PC-9 (cell line): ENCODE measurements at places on chromosomes 6 and 20. TPM values are rescaled to one million over a fixed set of nuclear protein-coding genes. Genes with fewer than 3 reads are reported as not detected.

SLC16A10 gene
- total RNA-seq = 1.7 and 2.5 TPM in 2 replicates

PRDM13 gene
- total RNA-seq = not detected in 2 replicates

PTPRT gene
- total RNA-seq = not detected in 2 replicates

PTCRA gene
- total RNA-seq = not detected in 2 replicates

C6orf163 gene
- 1.5 and 2.0 TPM in 2 replicates for total RNA-seq

STX16 gene
- 76.3 and 85.5 TPM in 2 replicates for total RNA-seq

- H3K4me1 ChIP-seq = peaks cover 18% of the 10 kb centered on the region; the same call in 1 of the 2 replicates
- H3K36me3 ChIP-seq = no peaks in the 10 kb centered on the region
- H3K27ac ChIP-seq = no peak overlapping the region
- no peaks in the 10 kb centered on the region for H3K27me3 ChIP-seq
- no peak for DNase-seq
These were observed 112.4 kb downstream of the TENT5A start for GRCh38 chr6:81640126-81640525.

GRCh38 chr6:72363844-72364740 lies 257.8 kb upstream of the KCNQ5 start:
- H3K4me1 ChIP-seq = no peaks in the 10 kb centered on the region; the same call in 1 of the 2 replicates
- H3K4me3 ChIP-seq = no peak overlapping the region
- DNase-seq = no peak
- no peak overlapping the region for H3K27ac ChIP-seq

DNA sequence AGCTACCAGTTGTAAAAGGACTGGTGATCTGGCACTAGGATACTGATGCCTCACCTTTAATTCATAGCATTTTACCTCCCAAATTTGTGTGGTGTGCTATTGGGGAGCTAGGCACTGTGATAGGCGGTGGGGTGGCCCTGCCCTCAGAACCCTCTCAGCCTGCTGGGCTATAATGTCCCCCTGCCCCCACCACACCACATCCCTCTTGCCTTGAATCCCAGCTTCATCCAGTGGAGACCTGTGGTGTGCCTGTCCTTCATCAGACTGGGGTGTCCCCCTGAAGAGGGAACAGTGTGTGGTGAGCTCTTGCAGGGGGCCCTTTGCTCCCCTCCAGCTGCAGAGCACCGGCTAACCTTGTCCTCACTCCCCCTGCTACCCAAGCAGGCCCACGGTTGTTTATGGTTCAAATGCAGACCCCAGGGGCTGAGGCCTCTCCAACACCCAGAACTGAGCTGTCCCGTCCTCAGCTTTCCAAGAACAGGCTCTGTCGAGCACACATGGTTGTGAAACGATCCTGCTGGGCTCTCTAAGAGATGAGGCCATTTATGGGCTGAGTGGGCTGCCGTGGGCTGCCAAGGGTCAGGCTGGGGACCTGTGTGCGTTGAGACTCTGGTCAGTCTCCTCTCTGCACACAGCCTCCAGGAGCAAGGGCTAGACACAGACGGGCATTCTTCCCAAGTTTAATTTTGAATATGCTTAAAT lies 26.9 kb upstream of the VEGFA start:
- H3K36me3 ChIP-seq = no peaks in the 10 kb centered on the region
- H3K27ac ChIP-seq = no peak overlapping the region
- H3K27me3 ChIP-seq = no peaks in the 10 kb centered on the region
- no peak for DNase-seq
- peaks cover 24% of the 10 kb centered on the region for H3K4me1 ChIP-seq

DNA sequence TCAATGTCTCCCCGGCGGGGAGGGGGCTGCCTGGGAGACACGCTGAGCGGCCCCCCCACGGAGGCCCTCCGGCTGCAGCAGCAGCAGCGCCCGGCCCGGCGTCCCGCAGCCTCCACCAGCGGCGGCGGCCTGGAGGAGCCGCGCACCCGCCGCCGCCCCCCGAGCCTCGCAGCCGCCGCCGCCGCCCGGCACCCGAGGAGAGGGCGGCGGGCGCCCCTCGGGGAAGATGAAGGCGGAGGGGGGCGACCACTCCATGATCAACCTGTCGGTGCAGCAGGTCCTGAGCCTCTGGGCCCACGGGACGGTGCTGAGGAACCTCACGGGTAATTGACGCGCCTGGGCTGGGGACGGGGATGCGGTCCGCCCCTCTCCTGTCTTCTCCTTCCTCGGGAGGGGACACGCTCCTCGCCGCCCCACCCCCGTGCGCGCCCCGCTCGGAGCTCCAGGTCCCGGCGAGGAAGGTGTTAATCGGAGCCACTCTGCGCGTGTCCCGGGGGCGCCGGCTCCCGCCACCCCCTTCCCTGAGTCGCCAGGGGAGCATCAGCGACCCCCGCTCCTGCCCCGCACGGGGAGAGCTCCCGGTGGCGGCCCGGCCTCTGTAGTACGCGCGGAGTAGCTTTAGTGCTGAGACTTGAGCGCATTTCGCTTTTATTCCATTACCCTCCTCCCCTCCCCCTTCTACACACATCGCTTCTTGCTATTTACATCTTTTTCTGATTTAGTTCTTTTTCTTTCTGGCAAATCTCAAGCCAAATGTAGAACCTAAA lies 686 bp downstream of the TMEM170B start:
- H3K36me3 ChIP-seq = no peaks in the 10 kb centered on the region
- H3K4me1 ChIP-seq = peaks cover 21% of the 10 kb centered on the region
- DNase-seq = peak; percentile 8
- no peak overlapping the region for H3K27ac ChIP-seq
- peak overlapping the region; percentile 60 for H3K4me3 ChIP-seq

DNA sequence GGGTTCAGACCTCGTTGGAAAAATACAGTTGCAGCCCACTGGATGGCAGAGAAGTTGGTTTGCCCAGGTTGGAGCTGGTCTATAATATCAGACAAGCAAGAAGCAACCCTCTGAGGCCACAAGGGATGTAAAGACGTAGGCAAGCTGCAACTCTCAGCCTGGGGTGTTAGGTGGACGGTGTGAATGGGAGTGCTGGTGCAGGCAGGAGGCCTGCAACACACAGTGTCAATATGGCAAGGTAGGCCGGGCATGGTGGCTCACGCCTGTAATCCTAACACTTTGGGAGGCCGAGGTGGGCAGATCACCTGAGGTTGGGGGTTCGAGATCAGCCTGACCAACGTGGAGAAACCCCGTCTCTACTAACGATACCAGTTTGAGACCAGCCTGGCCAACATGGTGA lies 10.5 kb downstream of the VPS16 start:
- no peak overlapping the region for H3K27ac ChIP-seq
- H3K27me3 ChIP-seq = no peaks in the 10 kb centered on the region
- H3K4me1 ChIP-seq = no peaks in the 10 kb centered on the region
- H3K36me3 ChIP-seq = no peaks in the 10 kb centered on the region

- no peak for DNase-seq
- no peaks in the 10 kb centered on the region for H3K36me3 ChIP-seq
- no peaks in the 10 kb centered on the region for H3K4me1 ChIP-seq
- no peak overlapping the region for H3K4me3 ChIP-seq
- H3K27me3 ChIP-seq = peaks cover 96% of the 10 kb centered on the region
- no peak overlapping the region for H3K27ac ChIP-seq
These were observed 122.8 kb upstream of the PHACTR3 start for GRCh38 chr20:59481477-59482018.

DNA sequence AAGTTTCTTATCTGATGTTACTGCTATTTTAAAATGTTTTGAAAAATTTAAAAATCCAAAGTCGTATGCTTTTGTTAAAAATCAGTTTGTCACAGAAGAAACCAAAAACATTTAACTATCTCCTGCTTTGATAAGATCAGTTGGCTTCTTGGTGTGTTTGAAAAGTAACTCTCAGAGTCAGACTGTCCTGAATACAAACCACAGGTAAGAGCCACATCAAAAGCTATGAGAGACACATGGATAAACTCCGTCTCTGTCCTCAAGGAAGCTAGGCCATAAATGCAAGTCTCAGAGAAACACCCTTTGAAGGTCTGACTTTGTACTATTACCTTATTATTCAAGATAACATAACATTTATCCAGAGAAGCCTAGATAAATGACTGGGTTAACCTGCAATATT lies 7.7 kb downstream of the HBS1L start:
- H3K27me3 ChIP-seq = no peaks in the 10 kb centered on the region
- no peaks in the 10 kb centered on the region for H3K4me1 ChIP-seq
- peaks cover 21% of the 10 kb centered on the region for H3K36me3 ChIP-seq

DNA sequence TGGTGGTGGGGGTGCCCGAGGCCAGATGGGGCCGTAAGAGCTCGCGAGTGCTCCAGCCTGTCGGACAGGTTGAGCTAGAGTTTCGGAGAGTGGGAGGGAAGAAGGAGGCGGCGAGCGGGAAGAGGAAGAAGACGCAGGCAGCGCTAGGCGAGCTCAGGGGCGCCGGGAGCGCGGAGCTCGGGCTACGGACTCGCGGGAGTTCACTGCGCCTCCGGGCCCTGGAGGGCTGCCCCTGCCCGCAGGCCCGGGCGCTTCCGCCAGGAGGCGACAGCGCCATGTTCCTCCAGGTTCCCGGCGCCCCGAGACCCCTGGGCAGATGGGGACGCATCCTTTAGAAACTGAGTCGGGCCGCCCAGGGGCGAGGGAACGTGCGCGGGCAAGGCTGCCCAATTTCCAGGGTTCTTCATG lies 984 bp downstream of the TFAP2C start:
- no peaks in the 10 kb centered on the region for H3K27me3 ChIP-seq
- peak; percentile 94 for DNase-seq
- peaks cover 54% of the 10 kb centered on the region for H3K4me1 ChIP-seq
- peak overlapping the region; percentile 100 for H3K4me3 ChIP-seq
- peak overlapping the region; percentile 70 for H3K27ac ChIP-seq

DNA sequence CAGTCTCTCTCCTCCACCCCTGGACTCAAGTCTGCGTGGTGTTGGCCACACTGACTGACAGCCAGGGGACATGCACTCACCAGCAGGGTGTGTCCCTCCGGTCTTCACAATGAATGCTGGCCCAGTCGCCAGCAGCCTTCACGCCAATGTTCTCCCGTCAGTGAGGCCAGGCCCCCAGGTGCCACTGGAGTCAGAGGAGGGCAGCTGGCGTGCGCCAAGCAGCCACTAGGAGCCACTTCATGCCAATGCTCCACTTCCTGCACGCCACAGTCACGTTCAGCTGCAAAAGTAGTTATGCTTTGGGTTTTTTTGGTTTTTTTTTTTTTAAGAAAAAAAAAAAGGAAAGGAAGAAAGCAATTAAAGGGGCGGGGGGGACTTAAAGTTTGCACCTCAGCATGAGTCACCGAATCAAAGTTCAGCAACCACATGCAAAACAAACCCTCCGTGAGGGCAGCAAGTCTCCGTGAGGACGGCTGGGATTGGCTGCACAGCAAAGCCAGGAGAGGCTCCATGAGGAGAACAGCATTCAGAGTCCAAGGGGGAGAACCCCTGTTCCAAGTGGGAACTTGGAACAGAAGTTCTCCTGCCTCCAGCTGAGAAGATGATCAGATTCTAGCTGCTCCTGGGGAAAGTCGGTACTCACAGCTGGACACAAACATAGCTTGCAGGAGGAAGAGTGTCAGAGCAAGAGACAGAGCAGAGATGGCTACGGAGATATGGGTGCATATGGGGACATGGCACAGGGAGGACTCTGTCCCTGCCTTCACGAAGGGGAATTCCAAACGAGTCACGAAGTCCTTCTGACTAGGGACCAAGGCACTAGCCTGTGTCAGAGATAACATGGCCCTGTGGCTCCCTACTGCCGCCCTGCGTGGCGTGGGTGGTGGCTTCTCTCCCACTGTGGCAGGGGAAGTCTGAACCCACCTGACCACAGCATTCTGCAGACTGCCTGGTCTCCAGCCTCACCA lies at the start of gene ZC3H12D:
Gene ZC3H12D (minus strand): TSS at position 282 of the 968 bp plus-strand sequence. CDS start 10,471 bp downstream, outside the sequence.
- H3K4me1 ChIP-seq = 0 out of 2 replicates have a peak, but pooled peaks cover 9% of the 10 kb centered on the region
- H3K4me3 ChIP-seq = no peak within 1 kb of the TSS
- H3K36me3 ChIP-seq = no peaks in the 10 kb centered on the region

- no peaks in the 10 kb centered on the region for H3K36me3 ChIP-seq
- H3K27ac ChIP-seq = no peak overlapping the region
- peaks cover 12% of the 10 kb centered on the region for H3K4me1 ChIP-seq
- no peaks in the 10 kb centered on the region for H3K27me3 ChIP-seq
- DNase-seq = peak; percentile 24
These were observed 4.6 kb downstream of the MEA1 start for GRCh38 chr6:43009124-43009523.

- no peak for DNase-seq
- no peak overlapping the region for H3K4me3 ChIP-seq
- H3K36me3 ChIP-seq = peaks cover 31% of the 10 kb centered on the region
- no peaks in the 10 kb centered on the region for H3K27me3 ChIP-seq
These were observed 4.8 kb downstream of the PPP1R10 start for GRCh38 chr6:30612213-30612612.

- no peaks in the 10 kb centered on the region for H3K27me3 ChIP-seq
- no peak overlapping the region for H3K4me3 ChIP-seq
- no peaks in the 10 kb centered on the region for H3K4me1 ChIP-seq
- H3K36me3 ChIP-seq = no peaks in the 10 kb centered on the region
- H3K27ac ChIP-seq = no peak overlapping the region
These were observed 24.5 kb downstream of the TENT5A start for GRCh38 chr6:81727876-81728517.

- no peak overlapping the region for H3K27ac ChIP-seq
- H3K4me3 ChIP-seq = no peak overlapping the region
- DNase-seq = no peak
- no peaks in the 10 kb centered on the region for H3K36me3 ChIP-seq
These were observed 657.6 kb downstream of the PRKN start for GRCh38 chr6:162069995-162070394.

DNA sequence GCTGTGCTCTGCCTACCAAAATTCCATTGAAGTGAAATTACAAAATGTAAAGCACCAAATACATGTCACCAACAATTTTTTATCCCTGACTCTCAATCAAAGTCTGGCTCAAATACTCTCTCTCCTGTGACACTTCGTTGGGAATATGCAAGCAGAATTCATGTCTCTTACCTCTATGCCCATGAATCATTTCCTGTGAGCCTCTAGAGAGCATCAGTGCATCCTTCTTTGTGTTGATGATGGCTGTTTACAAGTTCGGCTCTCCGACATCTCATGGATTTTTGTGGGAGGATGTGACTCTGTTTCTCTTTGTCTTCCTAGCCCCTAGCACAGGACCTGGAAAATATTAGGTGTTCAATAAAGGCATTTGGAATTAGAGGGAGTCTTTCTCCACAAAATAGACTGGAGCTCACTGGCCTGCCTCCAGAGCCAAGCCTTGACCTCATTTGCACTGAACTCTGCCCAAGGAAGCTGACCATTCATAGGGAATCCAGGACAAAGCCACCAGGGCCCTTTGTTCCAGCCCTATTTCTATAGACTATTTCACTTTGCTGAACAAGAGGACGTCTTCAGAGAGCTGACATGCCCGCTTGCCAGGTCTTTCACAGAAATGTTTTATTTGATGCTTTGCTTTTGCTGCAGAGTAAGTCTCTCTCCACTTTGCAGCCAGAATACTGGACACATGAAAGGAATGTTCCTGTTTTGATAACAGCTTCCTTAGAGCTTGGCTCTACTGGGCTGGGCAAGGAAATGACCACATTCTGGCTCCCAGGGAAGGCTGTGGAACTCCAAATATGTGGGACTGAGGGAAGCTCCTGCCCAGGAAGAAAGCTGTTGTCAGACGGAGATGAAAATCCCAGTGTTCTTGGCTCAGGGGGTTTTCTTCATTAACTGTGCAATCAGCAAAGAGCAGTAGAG lies 194.5 kb upstream of the CDYL start:
- H3K4me3 ChIP-seq = no peak overlapping the region
- no peaks in the 10 kb centered on the region for H3K27me3 ChIP-seq
- H3K4me1 ChIP-seq = peaks cover 30% of the 10 kb centered on the region
- DNase-seq = peak; percentile 39
- peak overlapping the region; percentile 29; the same call in 1 of the 2 replicates for H3K27ac ChIP-seq
- H3K36me3 ChIP-seq = no peaks in the 10 kb centered on the region

GRCh38 chr20:3092611-3093379 lies 8.3 kb upstream of the AVP start:
- no peaks in the 10 kb centered on the region for H3K4me1 ChIP-seq
- H3K27me3 ChIP-seq = peaks cover 4% of the 10 kb centered on the region; the same call in 1 of the 2 replicates
- no peak for DNase-seq
- H3K36me3 ChIP-seq = no peaks in the 10 kb centered on the region

- H3K27ac ChIP-seq = no peak overlapping the region
- no peaks in the 10 kb centered on the region for H3K36me3 ChIP-seq
- H3K4me3 ChIP-seq = no peak overlapping the region
- H3K4me1 ChIP-seq = no peaks in the 10 kb centered on the region
These were observed 17.5 kb downstream of the RREB1 start for GRCh38 chr6:7125290-7125689.
